Renal cortical epithelial cell (primary cell): ENCODE measurements at places on chromosomes 13 and 19. TPM values are rescaled to one million over a fixed set of nuclear protein-coding genes. Genes with fewer than 3 reads are reported as not detected.

OR7A5 gene
- not detected in 2 replicates for total RNA-seq

C1QTNF9 gene
- total RNA-seq: not detected in 2 replicates

SOX21 gene
- total RNA-seq: not detected in 2 replicates

ATP8A2 gene
- total RNA-seq: 2.7 and 12.3 TPM in 2 replicates

CCDC70 gene
- total RNA-seq: not detected in 2 replicates

ZNF584 gene
- 13.4 and 28.8 TPM in 2 replicates for total RNA-seq

RFPL4A gene
- total RNA-seq: not detected in 2 replicates

PRR12 gene
- total RNA-seq: 0.87 and 8.7 TPM in 2 replicates
